Activated CD4-positive, alpha-beta T cell treated with anti-CD3 and anti-CD28 coated beads, Interleukin-2, Interleukin-4, amounts not matched to agents 100 ng/mL and 50 ng/mL, durations not matched to agents 16 hours and 8 hours (primary cell): ENCODE measurements at places on chromosomes 16 and 17.

- no peak for DNase-seq
Observed at GRCh38 chr17:70040336-70040735, 34.7 kb upstream of the KCNJ16 start.

DNA sequence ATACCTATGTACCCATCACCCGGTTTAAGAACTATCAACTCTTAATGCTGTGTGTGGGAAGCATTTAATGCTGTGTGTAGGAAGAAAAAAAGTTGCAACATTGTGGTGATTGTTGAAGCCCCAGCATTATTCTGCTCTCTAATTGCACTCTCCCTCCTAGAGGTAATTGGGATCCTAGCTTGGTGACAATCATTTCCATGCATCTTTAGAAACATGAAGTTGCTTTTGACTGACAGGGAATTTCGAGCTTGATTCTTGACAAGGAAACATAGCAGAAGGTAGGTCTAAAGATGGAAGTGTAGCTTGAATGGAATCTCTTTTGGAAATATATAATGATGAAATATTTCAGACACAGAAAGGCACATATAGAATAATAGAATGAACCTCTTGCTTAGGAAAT is 27.3 kb downstream of the HEXIM2 start:
- DNase-seq = no peak

DNA sequence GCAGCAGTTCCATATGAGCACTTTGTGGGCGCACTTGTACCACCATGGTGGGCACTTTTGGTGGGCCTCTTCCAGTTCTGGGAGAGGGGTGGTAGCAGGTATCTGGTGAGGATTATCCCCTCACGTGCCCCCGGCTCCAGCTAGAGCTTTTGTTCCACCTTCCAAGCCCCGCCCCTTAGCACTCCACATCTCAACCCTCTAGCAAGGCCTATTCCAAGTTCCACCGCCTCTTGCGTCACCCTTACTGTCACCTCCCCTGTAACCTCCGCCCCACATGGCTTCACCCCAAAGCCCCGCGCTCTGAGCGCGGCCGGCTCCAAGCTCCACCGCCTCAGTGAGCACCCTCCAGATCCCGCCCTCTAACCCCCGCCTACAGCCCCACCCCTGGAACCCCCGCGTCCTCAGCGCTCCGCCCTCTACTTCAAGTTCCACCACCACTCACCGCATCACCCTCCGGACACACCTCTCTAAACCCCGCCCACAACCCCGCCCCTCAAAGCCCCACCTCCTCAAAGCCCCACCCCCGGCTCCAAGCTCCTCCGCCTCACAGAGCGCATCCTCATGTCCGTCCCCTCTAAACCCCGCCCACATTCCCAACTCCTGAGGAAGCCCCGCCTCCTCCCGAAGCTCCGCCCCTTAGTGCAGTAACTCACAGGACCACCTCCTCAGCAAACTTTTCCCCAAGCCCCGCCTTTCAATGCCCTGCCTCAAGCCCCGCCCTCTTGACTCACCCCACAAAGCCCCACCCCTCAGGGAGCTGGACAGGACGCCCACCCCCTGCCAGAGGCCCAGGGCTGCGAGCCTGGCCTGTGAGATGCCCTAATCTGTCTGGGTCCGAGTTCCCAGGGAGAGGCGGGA is 11.1 kb downstream of the SCN4A start:
- DNase-seq = peak; percentile 54

- no peak for DNase-seq
Observed at GRCh38 chr17:47818002-47818695, 3.4 kb downstream of the OSBPL7 start.

- no peak for DNase-seq
Observed at GRCh38 chr17:58569196-58569595, 54.8 kb upstream of the MTMR4 start.

- no peak for DNase-seq
Observed at GRCh38 chr17:71113347-71113746, 944.0 kb downstream of the KCNJ2 start.

GRCh38 chr17:50344731-50345365 is 1.1 kb upstream of the XYLT2 start:
- no peak for DNase-seq

- no peak for DNase-seq
Observed at GRCh38 chr17:45868276-45868675, 23.6 kb downstream of the SPPL2C start.

DNA sequence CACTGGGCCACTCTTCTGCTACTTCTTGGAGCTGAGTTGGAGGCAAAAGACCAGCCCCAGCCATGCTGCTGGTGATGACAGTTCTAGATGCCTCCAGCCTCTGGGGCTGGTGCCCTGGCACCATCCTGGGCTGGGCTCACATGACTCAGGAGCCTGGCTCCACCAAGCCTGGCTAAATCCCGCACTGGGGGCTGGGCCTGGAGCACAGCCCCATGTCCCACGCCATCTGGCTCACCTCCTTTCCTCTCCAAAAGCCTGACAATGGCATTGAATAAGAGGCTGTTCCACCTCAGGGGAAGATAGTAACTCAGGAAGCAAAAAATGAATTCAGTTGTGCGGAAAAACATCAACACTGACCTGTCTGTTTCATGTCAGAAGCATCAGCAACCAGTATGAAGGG is 45.1 kb upstream of the MTSS2 start:
- no peak for DNase-seq

DNA sequence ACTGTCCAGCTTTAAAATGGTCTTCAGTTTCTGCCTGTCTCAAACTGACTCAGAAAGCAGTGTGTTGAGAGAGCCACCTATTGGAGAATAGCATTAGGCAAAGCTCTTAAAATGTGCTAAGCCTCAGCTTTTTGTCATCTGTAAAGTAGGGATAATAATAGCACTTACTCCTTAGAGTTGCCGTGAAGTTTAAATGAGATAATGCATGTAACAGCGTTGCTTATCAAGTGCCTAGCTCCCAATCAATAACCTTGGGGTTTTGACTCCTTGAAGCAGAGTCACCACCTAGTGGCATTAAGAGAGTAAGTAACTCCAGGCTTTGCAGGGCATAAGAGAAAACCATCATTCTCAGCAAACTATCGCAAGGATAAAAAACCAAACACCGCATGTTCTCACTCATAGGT is 163.3 kb downstream of the HS3ST2 start:
- no peak for DNase-seq

- DNase-seq = no peak
Observed at GRCh38 chr17:66717641-66718058, 117.3 kb upstream of the CACNG5 start.

GRCh38 chr17:78338486-78339259 is 21.2 kb downstream of the SOCS3 start:
- DNase-seq = no peak

DNA sequence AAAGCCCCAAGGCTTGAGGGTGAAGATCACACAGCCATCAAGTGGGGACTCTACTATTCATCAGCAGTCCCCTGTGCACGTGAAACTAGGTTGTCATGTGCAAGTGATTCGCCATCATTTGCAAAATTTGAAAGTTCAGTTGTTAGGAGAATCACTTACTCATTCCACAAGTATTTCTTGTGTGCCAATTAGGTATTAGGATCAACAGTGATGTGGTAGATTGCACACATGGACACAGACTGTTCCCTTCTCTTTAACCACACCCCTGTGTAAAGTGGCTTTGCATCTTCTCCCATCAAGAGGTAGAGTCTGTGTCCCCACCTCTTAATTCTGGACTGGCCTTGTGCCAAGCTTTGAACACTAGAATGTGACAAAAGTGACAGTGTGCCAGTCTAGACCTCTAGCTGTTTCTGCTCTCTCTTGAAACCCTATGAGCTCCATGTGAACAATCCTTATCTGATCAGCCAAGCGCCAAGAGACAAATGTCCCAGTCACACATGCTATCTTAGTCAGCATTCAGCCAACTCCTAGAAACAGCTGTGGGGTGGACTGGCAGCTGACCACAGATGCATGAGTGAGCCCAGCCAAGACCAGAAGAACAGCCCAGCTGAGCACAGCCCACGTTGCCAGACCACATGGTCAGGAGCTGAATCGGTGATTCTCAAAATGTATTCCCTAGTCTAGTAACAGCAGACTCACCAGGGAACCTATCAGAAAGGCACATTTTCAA is 31.5 kb upstream of the SHISA9 start:
- no peak for DNase-seq

DNA sequence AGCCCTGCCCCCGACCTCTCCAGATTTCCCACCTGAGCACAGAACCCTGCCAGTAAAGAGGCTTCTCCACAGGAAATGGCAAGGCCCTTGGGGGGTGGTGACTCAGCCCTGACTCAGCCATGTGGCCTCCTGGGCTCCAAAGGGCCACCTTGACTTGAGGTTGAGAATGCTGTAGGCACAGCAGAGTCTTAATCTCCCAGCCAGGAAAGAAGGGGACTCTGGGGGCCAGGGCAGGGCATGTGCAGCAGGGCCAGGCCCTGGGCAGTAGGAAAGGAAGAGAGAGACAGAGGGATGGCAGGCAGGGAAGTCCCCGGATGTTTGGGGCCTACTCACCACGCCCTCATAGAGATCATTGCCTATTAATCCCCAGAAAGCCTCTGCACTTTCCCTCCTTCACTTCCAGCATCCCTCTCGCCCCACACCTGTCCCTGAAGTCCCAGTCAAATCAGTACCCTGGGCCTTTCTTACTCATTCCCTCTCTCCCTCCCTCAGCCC is 4.8 kb upstream of the ITGA3 start:
- peak; percentile 81 for DNase-seq

DNA sequence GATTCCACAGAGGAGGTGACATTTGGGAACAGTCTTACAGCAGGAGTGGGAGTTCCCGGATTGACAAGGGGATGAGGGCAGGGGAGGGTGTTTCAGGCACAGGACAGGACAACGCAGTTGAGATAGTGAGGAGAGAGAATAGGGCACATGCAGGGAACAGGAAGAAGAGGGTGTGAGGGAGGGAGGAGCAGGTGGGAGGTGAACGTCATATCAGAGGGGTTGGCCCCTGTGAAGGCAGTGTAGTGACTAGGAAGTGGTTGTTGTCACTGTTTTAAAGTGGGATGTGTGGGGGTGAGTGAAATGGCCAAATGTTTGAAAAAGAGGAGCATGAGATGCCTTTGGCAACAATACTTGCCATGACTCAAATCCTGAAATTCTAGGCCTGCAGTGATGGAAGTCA is 12.2 kb downstream of the PRKCB start:
- peak; percentile 53 for DNase-seq

DNA sequence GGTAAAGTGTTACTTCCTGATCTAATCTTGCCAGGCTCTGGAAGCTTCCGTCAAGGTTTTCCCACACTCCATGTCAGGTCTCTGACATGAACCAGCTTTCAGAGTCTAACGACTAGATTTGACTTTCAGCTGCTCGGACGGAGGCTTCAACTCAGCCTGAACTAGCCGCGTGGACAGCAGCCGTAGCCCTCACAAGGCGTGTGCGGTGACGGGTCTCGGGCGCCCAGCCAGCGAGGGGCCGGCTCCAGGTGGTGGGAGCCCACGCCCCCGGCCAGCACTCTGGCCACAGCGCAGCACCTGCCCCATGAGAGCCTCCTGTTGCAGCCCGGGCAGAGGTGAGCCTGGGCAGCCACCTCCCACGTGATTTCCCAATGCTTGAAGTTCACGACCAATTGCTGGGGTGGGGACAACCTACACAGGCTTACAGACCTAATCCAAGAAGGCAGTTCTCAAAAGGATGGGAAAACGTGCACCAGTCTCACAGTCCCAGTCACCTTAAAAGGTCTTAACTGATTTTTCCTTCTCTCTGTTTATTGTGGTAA is 45.5 kb downstream of the TBC1D16 start:
- DNase-seq = no peak

GRCh38 chr17:27871407-27871806 is 21.8 kb downstream of the LYRM9 start:
- no peak for DNase-seq

DNA sequence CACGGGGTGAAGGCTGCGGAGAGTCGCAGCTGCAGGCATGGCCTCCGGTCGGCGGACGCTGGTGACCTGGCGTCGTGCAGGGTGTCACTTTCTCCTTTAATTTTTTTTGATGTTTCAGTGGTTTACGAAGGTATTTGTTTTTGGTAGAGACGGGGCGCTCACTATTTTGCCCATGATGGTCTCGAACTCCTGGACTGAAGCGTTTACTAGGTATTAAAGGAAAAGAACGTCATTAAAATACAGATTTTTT is 17.1 kb downstream of the ZNF213 start:
- DNase-seq = peak; percentile 33

GRCh38 chr16:81549547-81550431 is 105.2 kb downstream of the CMIP start:
- DNase-seq = no peak

DNA sequence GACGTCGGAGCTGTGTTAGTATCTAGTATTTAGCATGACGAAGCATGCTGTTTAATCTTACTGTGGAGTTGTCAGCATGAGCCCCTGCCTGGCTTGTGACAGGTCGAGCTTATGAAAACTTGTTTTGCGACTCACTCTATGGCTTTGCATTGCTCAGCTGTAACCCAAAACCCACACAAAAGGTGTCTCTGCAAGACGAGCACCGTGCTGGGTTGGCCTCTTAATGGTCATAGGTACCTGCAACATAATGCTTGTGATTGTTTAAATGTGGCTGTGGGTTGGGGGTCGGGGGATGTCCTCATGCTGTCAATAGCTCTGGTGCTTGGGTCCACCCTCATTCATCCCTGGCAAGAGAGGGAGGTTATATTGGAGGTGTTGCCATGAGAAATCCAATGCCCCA is 5.4 kb downstream of the NTN1 start:
- DNase-seq = no peak

- DNase-seq = no peak
Observed at GRCh38 chr17:68013385-68013784, 17.1 kb upstream of the C17orf58 start.

GRCh38 chr17:6328279-6328678 is 106.6 kb downstream of the AIPL1 start:
- DNase-seq = no peak

DNA sequence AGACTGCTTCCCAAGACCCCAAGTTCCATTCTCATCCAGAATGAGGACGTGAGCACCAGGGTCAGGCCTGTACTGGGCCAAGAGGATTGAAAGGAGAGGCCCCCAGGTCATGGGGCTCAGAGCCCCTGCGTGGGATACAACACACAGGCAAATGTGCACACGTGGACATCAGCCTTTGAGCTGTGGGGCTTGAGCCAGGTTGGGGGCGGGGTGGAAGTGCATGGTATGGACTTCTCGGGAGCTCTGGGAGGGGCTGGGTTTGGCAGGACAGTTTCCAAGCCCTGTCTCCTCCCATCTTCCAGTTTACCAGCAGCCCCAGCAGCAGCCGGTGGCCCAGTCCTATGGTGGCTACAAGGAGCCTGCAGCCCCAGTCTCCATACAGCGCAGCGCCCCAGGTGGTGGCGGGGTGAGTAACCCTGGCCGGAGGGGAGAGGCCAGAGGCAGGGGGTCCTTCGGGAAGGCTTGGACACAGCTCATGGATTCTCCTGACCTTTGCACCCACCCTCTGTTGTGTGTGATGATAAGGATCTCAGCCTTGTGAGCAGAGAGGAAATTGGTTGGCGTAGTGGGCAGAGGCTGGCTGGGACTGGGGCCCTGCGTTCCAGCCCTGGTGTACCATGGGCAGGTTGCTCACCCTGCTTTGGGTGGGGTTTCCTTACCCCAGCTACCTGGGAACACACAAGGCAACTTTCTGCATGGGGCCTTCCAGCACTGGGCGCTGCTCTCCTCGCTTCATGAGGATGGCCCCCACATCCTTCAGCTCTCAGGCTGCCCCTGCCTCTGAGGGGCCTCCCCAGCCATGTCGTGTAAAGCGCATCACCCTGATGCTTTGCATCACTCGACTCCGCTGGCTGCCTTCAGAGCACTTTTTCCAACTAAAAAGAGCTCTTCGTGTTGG is 10.4 kb upstream of the LASP1NB start:
- no peak for DNase-seq
